T-helper 17 cell (primary cell): ENCODE measurements at places on chromosomes 2 and 18.

DNA sequence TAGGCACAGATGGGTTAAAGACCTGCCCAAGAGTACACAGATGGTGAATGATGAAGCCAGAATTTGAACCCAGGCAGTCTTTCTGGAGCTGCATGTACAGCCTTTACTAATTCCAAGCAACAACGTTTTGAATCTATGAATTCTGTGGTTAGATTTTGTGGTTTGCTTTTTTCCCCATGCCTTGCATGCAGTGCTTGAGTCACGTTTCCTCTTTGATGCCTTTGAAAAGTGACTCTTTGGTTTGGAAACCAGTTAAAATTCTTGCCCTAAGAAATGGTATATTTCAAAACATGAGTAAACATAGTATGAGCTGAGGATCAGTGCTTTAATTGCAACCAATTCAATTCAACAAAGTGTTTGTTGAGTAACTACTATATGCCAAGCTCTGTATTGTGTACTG is 48.2 kb upstream of the PPM1B start:
- DNase-seq: no peak

DNA sequence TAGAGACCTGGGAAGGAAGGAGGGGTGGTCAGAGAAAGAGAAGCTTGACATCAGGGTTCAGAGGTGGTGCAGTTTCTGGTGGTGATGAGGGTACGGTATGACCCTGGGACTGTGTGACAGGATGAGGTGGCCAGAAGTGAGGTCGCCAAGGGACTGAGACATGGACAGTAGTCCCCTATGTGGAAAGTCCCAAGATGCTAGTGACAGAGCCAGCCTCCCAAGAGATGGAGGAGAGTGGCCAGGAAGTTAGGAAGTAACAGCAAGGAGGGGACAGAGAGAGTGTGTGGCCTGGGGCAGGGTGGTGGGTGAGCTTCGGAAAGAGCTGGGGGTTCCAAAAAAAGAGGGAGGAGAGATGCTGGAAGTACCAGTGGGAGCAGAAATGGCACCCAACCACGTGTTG is 66.0 kb downstream of the SMAD7 start:
- DNase-seq: no peak

GRCh38 chr2:230636684-230637271 is 75.9 kb upstream of the CAB39 start:
- no peak for DNase-seq

GRCh38 chr2:177746358-177746757 is 326.2 kb downstream of the PDE11A start:
- no peak for DNase-seq

DNA sequence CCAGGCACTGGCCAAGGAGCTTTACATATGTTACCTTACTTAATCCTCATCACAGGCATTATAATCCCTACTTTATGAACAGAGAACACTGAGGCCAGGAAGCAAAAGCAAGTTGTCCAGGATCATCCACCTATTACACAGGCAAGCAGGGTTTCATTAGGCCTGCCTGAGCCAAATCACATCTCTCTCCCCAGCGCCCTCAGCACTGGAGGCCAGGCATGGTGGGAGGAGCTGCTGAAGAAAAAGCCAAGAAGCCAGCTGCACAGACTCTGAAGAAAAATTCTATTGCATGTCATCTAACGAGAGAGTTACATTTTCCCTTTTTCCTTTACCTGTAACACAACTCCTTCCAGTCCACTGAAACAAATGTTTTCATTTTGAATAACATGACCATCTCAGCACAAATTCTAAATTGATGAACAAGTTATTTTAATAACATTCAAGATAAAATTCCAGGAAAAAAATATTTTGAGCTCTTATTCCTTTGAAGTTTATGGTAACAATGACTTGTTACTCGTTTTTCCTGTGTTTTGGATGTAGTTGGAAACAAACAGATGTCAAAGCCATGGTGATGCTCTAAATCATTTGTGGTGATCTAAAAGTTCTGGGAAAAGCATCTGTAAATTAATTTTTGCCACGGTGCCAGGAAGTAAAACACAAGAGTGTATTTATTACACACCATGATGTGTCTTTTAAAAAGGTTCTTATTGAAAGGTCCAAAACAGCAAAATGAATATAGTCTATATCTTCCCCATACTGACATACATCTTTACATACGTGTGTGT is 139.0 kb upstream of the ITGB6 start:
- no peak for DNase-seq

- no peak for DNase-seq
Measured at GRCh38 chr2:215505044-215505786, 69.3 kb upstream of the FN1 start.

DNA sequence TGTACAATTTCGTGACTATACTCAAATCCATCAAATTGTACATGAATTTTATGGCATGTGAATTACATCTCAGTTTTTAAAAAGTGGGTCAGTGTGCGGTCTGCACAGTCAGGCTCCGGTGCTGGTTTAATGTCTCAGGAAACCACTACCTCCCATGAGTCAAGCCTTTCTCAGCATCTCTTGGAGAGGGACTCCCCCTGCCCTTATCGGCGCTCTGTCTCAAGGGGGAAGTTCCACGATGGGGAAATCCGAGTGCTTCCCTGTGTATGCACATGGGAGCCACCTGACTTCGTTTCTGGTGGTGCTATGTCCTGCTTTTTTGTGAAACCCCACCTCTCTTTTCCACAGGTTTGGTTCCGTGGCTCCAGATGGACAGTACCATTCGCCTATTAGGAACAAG is 72.5 kb downstream of the ACOXL start:
- DNase-seq: peak; percentile 62

- no peak for DNase-seq
Measured at GRCh38 chr18:77205769-77206168, 43.9 kb upstream of the GALR1 start.

- no peak for DNase-seq
Measured at GRCh38 chr2:20425371-20425881, 21.4 kb upstream of the RHOB start.

- DNase-seq: no peak
Measured at GRCh38 chr18:77905449-77906055, 655.9 kb downstream of the GALR1 start.

DNA sequence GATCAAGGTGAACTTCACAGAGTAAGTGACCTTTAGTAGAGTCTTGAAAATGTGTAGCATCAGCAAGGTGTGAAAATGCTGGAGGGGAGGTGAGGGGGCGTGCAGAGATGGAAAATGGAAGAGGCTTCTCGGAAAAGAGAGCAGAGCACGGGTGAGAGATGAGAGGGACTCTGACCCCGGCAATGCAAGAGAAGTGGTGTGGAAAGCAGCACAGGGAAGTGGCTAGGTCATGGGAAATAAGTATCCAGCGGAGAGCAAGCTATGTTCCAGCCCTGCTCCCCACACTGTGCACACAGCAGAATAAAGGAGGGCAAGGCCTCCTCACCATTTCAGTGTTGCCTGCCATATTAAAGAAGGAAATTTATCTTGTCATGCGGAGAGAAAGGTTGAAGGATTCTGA is 241.7 kb upstream of the DOK6 start:
- DNase-seq: no peak

DNA sequence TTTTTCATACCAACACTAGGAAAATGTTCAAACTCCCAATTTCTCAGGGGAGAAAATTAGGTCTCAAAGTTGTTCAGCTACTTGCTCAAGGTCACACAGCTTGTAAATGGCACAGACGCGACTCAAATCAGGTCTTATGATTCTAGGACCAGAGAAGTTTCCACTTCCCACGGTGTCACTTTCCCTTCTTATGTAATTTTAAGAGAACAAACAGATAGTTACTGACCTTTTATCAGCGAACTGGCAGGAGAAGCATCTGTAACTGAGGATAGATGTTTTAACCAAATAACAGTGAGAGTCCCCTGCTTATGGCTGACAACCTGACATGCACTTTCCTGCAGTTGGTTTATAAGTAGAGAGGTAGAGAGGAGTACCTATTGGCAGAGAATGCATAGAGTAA is 2.1 kb upstream of the KCNJ3 start:
- no peak for DNase-seq

DNA sequence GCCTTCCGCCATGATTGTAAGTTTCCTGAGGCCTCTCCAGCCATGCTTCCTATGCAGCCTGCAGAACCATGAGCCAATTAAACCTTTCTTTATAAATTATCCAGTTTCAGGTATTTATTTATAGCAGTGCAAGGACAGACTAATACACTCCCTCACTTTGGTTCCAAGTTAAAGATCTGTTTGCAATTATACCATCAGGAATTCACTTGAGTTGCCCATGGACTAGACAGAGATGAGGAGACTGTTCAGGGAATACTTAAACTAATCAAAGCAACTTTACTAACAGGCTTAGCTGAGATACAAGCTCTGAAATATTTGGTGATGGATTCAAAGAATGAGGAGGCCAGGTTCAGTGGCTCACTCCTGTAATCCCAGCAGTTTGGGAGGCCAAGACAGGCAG is 190.0 kb downstream of the MTCL1 start:
- DNase-seq: no peak

- DNase-seq: no peak
Measured at GRCh38 chr18:64851726-64852125, 702.8 kb upstream of the LINC00305 start.

GRCh38 chr2:230134496-230135129 is 65.9 kb upstream of the SLC16A14 start:
- no peak for DNase-seq

- DNase-seq: no peak
Measured at GRCh38 chr2:33258387-33258786, 218.1 kb upstream of the RASGRP3 start.

GRCh38 chr2:96264656-96265348 is 995 bp downstream of the TMEM127 start:
- no peak for DNase-seq

GRCh38 chr18:29084120-29084519 is 907.2 kb upstream of the CDH2 start:
- no peak for DNase-seq

GRCh38 chr2:170113168-170113894 is 64.6 kb upstream of the MYO3B start:
- DNase-seq: no peak

GRCh38 chr2:120344214-120344975 is 1.5 kb upstream of the INHBB start:
- DNase-seq: no peak

- DNase-seq: no peak
Measured at GRCh38 chr2:240596080-240596460, 9.5 kb downstream of the CAPN10 start.

- DNase-seq: no peak
Measured at GRCh38 chr2:108413711-108414095, 35.3 kb upstream of the GCC2 start.

- DNase-seq: no peak
Measured at GRCh38 chr2:29766191-29766590, 155.2 kb downstream of the ALK start.

GRCh38 chr2:149002378-149002890 is 36.1 kb upstream of the LYPD6B start:
- no peak for DNase-seq
